ENCODE measurements at places on chromosomes 1 and 21.

- DNase-seq: no peak
Observed at GRCh38 chr1:14538335-14538734, 60.1 kb upstream of the KAZN start.

GRCh38 chr1:211893260-211893659, 62.7 kb upstream of the LPGAT1 start:
- DNase-seq: no peak

DNA sequence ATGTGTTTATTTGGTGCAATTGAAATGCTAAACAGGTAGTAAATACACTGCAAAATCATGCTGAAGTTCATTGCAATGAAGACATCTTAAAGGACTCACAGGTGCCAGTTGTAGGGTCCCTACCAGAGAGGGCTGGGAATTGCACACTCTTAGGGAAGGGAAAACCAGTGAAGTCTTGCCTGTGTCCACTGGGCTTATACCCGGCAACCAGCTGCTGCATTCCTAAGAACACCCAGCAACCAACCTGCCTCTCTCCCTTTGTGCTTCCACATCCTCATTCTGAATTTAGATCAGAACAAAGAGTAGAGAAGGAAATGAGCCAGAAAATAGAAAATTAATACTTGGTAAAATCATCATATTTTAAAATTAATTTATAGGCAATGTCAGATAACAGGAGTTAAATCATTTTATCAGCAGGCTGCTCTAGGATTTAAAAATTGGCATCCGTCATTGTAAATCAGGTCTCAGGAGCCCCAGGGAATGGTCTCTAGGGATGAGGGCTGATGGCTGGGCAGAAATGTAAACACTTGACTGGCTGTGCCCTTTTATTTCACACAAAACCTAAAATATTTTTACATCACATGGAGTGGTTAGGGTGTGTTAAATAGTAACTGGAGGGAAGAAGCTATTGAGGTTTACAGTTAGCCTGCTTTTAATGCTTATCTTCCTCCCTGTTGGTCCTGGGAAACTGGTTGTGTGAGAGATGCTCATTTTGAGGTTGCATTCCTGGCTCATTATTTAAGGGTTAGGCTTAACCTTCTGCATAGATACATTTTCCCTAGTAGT, 31.3 kb downstream of the PTGFRN start:
- DNase-seq: no peak

GRCh38 chr1:153928245-153928644, 5.5 kb upstream of the GATAD2B start:
- DNase-seq: no peak

DNA sequence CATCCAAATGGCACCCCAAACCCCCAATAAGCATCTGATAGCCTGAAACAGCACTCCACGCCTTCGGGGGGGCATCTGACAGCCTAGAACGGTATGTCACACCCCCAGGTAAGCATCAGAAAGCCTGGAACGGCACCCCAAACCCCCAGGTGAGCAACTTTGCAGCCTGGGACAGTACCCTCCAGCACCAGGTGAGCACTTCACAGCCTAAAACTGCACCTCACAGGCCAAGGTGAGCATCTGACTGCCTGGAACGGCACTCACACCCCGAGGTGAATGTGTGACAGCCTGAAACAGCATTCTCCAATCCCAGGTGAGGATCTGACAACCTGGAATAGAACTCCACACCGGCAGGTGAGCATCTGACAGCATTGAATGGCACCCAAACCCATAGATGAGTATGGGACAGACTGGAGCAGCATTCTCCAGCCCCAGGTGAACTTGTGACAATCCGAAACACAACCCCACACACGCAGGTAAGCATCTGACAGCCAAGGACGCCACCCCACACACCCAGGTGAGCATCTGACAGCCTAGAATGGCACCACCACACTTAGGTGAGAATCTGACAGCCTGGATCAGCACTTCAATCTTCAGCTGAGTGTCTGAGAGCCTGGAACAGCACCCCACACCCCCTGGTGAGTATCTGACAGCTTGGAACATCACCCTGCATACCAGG, 18.3 kb upstream of the MMEL1 start:
- DNase-seq: no peak

GRCh38 chr1:7846656-7847055, 6.2 kb downstream of the UTS2 start:
- no peak for DNase-seq

GRCh38 chr1:53430779-53431178, 28.4 kb upstream of the DMRTB1 start:
- DNase-seq: no peak

- DNase-seq: no peak
Observed at GRCh38 chr1:114782476-114782875, 2.0 kb upstream of the SIKE1 start.

DNA sequence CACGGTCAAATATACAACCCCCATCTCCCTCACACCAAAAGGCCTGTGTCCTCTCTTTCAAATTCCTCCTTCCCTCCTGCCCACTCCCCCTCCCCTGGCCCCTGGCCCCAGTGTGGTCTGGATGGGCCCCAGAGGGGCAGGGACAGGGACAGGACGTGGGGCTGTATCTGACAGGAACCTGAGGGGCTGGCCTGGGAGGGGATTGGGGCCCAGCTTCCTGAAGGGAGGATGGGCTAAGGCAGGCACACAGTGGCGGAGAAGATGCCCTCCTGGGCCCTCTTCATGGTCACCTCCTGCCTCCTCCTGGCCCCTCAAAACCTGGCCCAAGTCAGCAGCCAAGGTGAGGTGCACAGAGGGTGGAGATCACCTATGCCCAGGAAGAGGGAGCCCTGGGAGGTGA, at the start of gene MPL:
MPL (plus strand) TSS at position 231 of the 400 bp plus-strand sequence; CDS start at position 262, 31 bp downstream.
- no peak for DNase-seq

DNA sequence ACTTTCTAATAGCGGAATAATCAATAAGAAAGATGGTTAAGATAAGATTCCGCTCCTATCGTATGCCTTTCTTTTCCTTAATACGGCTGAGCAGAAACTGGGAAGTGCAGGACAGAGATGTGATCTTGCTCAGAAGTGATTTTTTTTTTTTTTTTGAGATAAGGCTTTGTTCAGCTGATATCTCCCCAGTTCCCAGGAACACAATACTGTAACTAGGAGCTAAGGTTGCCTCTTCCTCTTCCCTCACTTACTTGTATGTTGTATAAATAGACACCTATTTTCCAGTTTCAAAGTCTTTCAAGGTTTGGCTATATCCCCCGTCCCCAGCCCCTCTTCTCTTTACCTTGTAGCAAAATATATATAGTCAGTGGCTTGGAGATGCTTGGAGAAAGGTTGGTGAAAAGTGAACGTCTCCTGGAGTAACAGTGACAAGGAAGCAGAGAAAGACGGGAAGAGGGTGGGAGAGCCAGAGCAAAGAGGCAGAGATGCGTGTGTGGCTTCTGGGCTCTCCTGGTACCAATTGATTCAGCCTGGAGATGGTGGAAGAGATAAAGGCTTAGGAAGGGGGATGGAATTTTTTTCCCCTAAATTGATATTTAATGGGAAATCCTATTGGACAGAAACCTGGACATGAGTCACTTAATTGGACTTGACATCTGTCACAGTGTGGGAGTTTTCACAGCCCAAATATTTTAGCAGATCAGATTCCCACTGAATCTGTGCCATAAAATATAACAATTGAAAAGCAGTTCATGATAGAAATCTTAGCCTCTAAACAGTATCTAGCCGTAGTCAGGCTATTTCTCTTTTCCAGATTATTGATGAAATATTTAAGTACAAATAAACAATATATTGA, at the start of gene NHLH2:
NHLH2 (minus strand) TSS at position 522 of the 856 bp plus-strand sequence. CDS start 2,754 bp downstream, outside the sequence.
- DNase-seq: no peak

GRCh38 chr1:29391362-29391880, 155.1 kb downstream of the PTPRU start:
- DNase-seq: no peak
